Sigmoid colon (tissue), 7 donors: ENCODE measurements at places on chromosomes 3 and 15.

DNA sequence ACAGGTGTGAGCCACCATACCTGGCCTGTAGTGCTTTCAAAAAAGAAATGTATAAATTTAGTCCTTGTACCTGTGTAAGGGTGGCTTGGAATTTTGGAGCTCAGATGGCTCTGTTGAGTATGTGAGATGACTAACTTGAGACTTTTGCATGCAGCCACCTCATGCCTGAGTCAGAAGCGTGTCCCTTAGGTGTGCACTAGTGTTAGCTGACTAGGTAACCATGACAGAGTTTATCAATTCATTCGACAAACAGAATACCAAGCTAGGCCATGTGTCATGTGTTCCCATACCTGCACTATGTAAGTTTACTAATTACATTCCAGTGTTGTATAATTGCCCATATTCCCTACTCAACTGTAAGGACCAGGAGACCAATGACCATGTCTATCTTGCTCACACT, 4.0 kb upstream of the ZNF639 start:
- DNase-seq, result no peak

- DNase-seq, result no peak
These were observed 207.2 kb downstream of the RYR3 start for GRCh38 chr15:33517944-33518343.

DNA sequence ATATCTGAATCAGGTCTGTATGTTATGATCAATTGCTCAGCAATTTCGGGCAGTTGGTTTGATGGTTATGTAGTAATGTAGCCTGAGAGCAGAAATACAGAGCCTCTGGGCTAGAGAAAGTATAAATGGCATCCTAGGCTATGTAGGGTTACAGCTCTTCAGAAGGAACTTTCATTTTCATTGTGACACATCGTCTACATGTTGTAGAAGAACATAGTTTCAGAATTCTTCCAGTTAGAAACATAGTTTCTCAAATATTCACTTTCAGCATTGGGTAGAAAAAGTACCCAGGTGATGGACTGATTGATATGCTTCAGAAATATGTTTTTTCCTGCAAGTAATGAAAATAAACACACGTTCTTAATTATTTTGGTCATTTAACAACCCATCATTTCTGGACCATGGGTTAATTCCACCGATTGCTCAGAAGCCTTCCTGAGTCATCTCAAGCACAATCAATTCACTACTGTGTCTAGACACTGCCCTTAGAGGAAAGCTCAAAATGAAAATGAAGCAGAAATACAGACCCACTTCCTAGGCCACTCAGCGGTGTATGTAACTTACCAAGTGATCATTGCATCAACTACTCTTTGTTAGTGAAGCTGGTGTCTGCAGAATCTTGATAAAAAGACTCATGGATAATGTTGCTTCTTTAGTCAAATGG, 88.8 kb upstream of the TSEN2 start:
- no peak for DNase-seq

DNA sequence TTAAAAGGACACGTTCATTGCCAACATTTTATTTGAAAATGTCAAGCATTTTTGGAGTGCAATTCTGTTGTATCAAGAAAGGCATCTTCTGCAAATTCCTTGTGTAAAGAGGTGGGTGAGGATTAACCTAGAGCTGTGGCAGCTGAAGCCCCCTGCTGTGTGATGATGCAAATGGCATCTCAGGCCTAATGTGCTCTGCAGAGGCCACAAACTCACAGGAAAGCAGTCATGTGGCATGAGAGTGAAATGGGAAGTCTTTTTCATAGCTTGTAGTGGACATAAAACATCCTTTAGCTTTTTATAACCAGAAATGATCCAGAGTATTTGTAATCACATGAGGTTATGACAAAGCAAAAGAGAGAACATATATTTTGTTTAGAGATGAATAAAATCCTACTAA, 6.4 kb downstream of the CADM2 start:
- DNase-seq, result no peak

DNA sequence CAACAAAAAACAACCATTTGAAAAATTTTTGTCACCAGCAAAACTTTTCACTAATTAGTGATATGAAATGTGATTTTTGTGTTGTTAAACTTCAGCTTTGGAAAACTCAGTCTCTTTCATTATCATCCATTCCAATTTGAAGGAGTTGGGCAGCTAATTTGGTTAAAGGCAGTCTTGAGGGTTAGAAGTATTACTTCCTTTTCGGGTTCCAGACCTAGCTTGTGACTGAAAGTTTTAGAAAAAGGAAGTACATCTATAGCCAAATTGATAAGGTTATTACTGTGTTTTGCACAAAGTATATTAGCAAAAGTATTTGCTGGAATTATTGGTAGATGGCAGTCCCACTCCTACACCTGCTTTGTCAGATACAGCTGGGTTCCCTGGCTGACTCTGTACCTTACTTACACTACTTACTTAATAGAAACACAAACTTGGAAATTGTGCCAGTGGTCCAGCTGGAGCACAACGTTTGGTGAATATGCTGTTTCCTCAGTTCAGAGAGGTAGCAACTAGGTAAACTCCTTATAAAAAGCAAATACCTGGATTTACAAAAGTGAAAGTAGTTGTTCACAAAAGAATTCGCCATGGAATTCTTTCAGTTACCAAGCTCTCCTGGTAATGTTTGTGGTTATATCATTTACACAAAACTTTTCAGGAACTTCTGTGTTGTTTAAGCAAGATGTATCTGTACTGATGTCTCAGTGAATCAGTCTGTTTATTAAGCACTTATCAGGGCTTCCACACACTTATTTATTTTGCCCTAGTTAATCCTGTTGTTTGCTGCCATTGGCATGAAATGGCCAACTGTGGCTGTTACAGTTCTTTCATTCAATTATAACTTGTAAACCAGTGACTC, 31.6 kb downstream of the TIPARP start:
- DNase-seq, result no peak

DNA sequence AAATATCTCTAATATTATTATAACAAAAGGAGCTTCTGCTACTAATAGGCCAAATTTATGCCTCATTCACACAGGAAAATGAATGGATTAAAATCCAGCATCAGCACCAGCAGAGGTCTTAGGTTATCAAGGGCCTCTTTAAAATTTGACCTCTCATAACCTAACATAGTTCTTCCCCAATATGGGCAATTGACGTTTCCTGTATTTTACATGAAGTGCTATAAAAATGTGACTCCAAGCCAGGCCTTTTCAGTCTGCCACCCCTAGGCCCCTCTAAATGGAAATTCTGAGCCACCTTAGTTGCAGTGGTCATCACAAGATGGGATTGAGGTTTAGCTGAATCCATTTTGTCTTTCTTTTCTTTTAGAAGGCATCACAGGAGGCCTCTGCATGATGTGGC, 70.1 kb downstream of the CASR start:
- DNase-seq, result no peak

DNA sequence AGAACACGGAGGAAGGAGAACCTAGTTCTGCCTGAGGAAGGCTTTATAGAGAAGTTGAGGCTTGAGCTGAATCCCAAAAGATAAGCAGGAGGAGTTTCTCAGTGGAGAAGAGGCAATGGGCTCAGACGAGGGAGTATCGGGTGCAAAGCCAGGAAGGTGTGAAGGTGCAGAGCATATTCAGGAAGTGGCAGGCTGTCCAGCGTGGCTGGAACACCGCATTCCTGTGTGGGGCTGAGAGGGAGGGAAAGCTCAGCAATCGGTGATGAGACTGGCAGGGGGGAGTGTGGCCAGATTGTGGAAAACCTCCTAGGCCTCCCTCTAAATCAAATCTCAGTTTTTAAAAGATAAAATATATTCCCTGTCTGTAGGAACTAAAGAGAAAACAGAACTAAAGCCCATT, 63.0 kb downstream of the ARHGAP31 start:
- DNase-seq, result no peak

DNA sequence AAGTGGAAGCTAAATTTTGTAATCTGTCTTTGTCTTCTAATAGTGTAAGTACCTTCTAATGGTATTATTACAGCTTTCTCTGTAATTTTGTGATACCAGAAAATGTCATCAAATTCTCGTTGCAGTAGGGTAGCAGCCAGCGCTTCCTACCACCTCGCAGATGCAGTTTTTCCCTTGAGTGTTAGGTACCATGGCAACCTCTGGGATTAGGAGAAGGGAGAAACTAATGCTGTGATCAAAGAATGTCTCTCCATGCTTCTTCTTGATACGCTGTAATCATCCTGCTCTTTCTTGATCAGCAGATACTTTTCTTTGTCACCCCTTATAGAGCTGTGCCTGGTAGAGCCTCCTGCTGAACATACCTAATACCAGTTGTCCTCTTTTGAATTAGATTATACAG, 27.7 kb downstream of the SRP14 start:
- DNase-seq, result no peak

- no peak for DNase-seq
These were observed 15.3 kb upstream of the DIS3L start for GRCh38 chr15:66278056-66278455.

DNA sequence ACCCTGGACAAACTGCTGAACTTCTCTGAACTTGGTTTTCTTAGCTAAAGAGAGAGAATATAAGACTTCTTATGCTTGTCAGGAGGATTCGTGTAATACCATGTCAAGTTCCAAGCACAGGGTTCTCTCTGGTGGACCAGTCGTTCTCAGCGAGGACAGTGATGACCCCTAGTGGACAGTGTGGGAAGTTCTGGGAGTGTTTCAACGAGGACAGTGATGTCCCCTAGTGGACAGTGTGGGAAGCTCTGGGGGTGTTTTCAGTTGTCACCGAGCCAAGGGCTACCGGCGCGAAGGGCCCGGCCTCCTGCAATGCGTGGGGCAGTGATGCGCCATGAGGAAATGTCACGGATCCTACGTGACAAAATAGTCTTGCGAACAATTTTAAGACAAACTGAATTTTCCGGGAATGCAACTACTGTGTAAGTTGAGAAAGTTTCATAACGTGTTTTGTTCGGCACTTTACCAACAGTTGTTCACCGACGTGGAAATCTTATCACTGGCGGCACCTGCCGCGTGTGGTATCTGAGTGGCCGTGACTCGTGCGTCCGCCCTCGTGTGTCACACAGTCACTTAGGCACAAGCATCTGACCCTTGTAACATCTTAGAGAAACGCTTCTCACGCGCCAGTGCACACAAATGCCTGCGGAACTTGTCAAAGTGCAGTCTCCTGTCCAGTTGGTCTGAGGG, 39.3 kb upstream of the MUC4 start:
- peak; percentile 94 for DNase-seq

GRCh38 chr15:85097250-85097649, 115.6 kb downstream of the PDE8A start:
- DNase-seq, result no peak

GRCh38 chr15:65411465-65412071, 11.2 kb downstream of the IGDCC4 start:
- no peak for DNase-seq

- no peak for DNase-seq
These were observed 51.6 kb upstream of the CPOX start for GRCh38 chr3:98645039-98645438.

GRCh38 chr15:77808581-77809177, 176.0 kb upstream of the LINGO1 start:
- DNase-seq, result no peak

DNA sequence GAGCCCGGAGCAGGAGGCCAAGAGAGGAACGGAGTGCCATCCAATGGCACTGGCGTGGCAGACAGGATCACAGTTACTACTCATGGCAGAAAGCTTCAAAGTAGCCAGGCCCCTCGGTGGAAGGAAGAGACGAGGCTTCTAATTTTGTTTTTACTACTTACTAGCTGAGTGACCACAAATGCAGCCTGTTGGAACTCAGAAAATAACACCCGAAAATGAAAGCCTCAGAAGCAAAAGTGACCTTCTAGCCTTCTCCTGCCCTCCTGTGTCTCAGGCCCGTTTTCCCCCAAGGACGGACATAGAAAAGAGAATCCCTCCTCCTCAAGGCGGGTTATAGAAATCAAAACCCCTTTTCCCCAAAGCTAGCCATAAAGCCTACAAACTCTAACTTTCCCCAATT, 9.9 kb upstream of the STRA6 start:
- no peak for DNase-seq

- no peak for DNase-seq
These were observed 308.2 kb upstream of the RORA start for GRCh38 chr15:61537337-61537736.

- no peak for DNase-seq
These were observed 803 bp downstream of the ITIH3 start for GRCh38 chr3:52795298-52795900.

- peak; percentile 58 for DNase-seq
These were observed 106.0 kb downstream of the LRIG1 start for GRCh38 chr3:66394753-66395249.

DNA sequence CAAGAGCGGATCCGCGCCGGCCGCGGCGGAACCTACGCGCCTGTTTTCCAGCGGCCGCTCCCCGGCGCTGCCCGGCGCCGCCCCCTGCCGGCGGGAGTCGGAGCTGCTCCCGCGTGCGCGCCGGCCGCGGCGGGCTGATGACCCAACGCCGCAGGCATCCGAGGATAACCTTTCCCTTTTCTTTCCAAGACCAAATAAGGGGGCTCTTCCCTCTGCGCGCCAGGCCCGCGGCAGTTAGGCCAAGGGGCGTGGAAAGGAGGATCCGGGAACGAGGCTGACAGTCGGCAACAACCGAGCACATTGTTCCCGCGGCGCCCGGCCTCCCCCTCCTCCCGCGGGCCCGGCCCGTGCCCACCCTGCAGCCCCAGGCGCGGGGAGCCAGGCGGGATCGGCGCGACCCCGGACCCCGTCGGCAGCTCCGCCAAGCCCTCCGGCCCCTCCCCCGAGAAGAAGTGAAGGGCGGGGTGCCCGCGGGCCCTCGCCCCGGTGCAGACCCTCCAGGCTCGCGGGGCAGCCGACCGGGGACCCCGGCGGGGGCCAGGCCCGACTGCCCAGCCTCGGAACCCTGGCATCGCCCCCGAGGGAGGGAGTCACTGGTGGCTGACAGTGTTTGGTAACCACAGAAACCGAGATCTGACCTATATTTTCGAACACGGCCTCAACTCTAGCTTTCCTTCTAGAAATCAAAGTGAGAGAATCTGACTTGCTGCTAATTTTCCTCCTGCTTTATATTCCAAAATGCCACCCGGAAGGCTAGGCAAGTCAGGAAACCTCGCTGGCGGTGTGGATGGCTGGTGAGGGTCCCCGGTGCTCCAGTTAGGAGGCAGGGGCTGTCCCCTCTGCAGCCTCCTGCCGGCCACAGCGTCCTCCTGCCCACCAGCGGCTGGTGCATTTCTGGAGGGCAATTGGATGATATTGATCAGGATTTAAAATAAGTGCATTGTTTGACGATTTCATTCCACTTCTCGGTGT, 45.6 kb upstream of the SYNM start:
- DNase-seq, result peak; percentile 96

- DNase-seq, result no peak
These were observed 72.3 kb upstream of the NAALADL2 start for GRCh38 chr3:174786825-174787224.

GRCh38 chr15:63492541-63493077, 11.8 kb upstream of the USP3 start:
- DNase-seq, result no peak

- DNase-seq, result no peak
These were observed 82.4 kb upstream of the HERC1 start for GRCh38 chr15:63915873-63916771.

DNA sequence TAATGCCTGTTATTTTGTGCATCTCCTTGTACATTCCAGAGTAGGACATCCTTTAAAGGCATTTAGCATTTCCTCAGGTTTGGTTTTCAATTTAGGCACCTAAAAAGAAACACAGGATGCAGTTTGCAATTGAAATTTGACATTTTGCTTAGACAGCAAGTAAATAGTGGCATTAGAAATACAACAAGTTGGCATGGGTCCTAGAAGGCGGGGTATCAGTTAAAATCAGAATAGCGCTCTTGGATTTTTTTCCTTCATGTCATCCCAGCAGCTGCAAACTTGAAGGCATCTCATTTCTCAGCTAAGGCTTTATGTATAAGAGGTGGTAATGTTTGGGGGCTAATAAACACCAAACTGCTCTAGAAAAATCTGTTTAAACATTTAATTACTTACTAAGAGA, 47.5 kb upstream of the SKOR1 start:
- no peak for DNase-seq

- no peak for DNase-seq
These were observed 29.0 kb downstream of the NDUFB4 start for GRCh38 chr3:120625159-120625586.
